Occipital lobe (tissue), 3 donors: ENCODE measurements at places on chromosomes 7 and 10. TPM values are rescaled to one million over a fixed set of nuclear protein-coding genes. Genes with fewer than 3 reads are reported as not detected.

Gene STEAP1B
- 1.1 TPM for total RNA-seq

Gene OR6V1
- total RNA-seq, result not detected

Gene CD36
- 34.0 TPM for total RNA-seq

Gene CALHM1
- not detected for total RNA-seq

Gene GRID2IP
- total RNA-seq, result 1.2 TPM

Gene PNLIPRP2
- total RNA-seq, result not detected

- DNase-seq, result no peak
These were observed 28.8 kb downstream of the TOMM7 start for GRCh38 chr7:22793593-22794462.

DNA sequence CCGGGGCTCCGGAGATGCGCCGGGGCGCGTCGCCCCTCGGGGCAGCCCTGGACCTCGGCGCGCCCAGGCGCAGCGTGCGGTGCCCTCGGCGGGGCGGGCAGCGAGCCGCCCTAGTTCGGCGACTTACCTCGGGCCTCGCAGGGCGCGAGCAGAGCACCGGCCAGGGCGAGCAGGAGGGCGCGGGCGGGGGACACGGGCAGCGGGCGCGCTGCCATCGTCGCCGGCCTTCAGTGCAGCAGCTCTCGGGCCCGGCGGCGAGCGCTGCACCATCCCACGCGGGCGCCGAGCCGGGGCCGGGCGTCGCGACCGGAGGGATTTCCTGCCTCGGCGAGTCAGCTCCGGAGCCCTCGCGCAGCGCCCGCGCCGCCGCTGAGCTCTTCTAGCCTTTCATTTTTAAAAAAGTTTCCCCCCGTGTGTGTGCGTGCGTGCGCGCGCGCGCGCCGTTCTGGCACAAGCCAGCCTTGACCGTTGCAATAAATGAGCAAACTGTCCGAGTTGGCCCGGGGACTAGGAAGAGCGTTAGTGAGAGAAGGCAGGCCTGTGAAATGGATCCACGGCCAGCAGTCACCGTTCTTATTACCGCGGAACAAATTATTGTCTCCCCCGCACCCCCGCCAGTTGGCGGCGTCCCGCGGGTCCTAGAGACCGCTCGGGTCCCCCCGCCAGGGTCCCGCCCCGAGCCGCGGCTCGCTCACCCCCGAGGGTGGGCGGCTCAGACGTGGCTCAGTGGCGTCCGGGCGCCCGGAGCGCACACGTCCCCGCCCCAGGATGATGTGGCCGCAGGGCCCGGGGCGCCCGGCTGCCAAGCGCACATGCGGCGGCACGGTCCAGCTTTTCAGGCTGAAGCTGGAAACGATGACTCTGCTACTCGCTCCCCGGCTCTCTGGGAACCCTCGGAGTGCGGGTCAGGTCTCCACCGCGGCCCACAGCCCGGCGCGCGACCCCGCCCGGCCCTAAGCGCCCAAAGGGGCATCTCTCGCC is at the start of gene ADAM12:
Gene ADAM12 (minus strand): TSS at position 547 of the 981 bp plus-strand sequence. CDS start 332 bp downstream, at position 215.
- DNase-seq, result no peak

GRCh38 chr10:99681553-99681952 is 22.2 kb downstream of the ENTPD7 start:
- DNase-seq, result no peak

GRCh38 chr10:6012121-6012905 is 35.0 kb upstream of the IL15RA start:
- no peak for DNase-seq

GRCh38 chr7:26843705-26844104 is 20.7 kb downstream of the SKAP2 start:
- no peak for DNase-seq

DNA sequence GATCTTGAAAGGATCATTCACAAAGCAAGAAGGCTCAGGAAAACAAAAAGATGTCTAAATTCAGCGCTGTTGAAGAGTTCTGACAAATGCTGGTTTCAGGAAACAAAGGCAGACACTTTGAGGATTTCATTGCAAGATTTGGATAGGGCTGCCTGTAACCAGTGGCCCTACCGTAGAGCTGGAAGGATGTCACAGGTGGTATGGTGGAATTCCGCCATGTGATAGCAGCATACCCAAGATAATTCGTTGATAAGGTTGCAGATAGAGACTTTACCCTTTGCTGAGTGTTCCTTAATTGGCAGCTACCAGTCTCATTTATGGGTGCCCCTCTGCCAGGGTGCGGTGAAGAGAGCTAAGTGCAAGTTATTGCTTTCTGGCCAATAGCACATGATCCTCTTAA is 100.1 kb downstream of the WDR11 start:
- DNase-seq, result no peak

DNA sequence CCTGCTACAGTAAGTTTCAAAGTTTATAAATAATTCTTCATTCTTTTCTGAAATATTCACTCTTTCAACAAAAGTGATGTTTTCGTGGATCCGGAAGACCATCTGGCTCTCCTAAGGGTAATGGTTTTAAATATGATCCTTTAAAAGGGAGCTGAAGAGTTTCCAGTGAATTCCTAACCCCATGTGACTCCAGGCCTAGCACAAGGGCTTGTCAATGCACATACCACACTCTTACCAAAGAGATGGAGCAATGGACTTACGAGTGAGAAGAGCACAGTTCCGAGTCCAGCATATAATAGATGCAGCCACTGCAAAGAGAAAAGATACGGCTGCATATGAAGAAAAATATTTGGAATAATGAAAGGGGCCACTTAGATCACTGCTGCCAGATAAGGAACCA is 32.1 kb upstream of the GATAD1 start:
- DNase-seq, result no peak

DNA sequence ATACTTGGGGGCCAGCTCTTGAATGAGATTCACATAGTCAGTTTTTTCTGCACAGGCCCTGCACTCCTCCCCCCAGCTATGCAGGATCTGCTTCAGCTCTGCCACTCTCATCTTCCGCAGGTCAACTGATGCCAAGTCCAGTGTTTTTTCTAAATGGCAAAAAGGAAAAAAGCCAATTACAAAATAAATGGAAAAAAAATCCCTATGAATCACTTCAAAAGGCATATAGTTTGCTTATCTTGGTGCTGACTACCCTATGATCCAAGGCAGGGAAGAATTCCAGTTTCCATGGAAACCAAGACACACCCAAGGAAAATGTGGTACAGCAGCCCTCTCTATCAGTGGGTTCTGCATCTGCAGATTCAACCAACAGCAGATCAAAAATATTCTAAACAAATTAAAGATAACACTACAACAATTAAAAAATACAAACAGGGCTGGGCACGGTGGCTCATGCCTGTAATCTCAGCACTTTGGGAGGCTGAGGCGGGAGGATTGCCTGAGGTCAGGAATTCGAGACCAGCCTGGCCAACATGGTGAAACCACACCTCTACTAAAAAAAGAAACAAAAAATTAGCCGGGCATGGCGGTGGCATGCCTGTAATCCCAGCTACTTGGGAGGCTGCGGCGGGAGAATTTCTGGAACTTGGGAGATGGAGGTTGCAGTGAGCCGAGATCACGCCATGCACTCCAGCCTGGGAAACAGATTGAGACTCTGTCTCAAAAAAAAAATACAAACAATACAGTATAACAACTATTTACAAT is 17.6 kb downstream of the CDNF start:
- DNase-seq, result no peak

DNA sequence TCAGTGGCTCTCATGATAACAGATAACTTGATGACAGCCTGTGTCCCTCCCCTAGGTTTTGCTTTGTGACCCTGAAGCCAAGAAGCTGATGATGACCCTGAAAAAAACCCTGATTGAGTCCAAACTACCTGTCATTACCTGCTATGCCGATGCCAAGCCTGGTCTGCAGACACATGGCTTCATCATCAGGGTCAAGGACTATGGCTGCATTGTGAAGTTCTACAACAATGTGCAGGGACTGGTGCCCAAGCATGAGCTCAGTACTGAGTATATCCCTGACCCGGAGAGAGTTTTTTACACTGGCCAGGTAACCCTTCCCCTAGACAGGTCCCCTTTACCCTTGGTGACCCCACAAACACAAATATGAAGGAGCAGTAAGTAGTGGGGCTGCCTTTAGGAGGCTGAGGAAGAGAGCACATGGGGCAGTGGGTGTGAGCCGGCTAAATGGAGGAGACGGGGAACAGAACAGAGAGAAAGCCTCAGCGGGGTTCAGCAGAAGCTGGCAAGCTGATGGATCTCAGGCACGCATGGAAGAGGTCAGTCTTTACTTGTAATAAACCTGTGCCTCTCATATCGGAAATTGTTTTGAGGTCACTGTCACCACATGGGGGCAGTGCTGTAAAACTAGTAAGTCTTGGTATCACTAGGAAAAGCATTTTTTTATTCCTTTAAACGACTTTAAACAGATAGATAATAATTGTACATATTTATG is 20.2 kb downstream of the PDCD11 start:
- DNase-seq, result no peak

DNA sequence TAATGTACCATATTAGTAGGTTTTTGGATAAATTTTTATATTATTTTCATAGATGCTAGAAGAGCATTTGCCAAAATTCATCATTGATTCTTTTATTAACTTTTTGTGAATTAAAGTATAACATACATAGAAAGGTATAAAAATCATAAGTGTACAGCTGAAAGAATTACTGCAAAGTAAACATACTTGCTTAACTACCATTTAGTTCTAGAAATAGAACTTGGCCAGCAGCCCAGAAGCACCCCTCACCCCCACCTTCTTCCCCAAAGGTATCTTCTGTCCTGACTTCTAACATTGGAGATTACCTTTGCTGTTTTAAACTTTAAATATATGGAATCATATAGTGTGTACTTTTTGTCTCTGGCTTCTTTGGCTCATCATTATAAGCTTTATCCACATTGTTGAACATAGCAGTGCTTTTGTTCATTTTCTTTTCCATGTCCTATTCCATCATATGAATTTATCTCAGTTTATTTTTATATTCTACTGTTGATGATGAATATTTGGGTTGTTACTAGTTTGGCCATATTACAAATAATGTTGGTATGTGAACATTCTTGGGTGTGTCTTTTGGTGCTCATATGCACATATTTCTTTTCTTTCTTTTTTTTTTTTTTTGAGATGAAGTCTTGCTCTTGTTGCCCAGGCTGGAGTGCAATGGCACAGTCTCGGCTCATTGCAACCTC is 142.8 kb downstream of the ADK start:
- no peak for DNase-seq

DNA sequence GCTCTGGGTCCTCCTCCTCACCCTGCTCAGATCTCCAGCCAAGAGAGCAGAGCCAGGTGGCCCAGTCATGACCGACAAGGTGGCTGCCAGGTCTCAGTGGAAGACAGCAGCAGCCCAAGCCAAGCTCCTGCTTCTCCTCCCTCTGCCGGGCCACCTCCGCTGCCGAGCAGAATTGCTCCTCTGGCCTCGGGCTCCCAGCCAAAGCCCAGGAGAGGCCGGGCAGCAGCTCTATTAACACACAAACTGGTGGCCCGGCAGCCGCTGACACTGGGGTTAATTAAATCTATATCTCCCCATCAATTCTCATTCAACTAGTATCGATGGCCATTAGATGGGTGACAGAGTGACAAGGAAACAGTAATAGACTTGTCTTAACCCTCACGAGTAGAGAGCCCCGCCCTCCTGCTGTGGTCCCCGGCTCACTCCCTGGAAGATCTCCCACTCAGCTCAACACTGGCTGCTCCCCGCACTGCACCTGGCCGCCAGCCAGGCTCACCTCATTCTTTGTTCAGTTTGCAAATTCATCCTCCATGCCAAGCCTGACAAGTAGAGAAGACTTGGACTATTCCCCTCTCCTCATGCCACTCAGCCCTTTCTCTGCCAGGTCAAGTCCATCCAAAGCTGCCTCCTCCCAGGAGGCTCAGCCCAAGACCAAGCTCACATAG is 74.1 kb upstream of the UNC5B start:
- no peak for DNase-seq

DNA sequence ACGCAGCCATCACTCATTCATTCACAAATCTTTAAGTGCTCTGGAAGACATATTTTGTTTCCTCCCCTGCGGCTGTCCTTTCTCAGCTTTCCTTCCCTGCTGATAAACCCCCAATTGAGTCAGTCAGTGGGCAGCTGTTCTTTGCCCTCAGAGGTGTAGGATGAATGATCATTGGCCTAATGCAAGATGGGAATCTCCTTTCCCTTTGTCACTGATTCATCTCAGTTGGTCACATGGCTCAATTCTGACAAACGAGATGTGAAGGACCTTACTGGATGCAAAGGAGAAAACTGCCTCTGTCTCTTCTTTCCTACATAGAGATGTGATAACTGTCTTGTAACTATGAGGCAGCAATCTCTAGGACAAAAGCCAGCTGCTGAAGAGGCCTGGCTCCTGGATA is 44.6 kb downstream of the COL28A1 start:
- DNase-seq, result no peak

GRCh38 chr7:26857170-26857505 is 7.3 kb downstream of the SKAP2 start:
- DNase-seq, result no peak

GRCh38 chr7:16850614-16851466 is 30.9 kb downstream of the AGR3 start:
- no peak for DNase-seq

GRCh38 chr10:78959217-78959923 is 109.4 kb upstream of the ZMIZ1 start:
- no peak for DNase-seq

GRCh38 chr7:46568420-46569132 is 647.5 kb upstream of the IGFBP3 start:
- DNase-seq, result no peak

DNA sequence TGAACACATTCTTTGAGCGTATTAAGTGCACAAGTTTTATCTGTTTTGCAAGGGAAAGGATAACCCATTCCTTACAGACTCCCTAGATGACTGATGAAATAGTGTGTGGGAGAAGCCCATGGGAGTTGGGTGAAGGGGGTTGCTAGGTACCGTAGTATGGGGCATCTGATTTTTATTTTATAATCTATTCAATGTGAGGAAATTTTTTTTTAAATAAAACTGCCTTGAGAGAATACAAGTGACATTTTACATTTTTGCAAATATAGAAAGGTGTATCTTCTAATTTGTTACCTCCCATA is 1.4 kb downstream of the BTAF1 start:
- no peak for DNase-seq
